Forelimb muscle (tissue), 1 donor: ENCODE measurements at places on chromosomes 1 and 21.

DNA sequence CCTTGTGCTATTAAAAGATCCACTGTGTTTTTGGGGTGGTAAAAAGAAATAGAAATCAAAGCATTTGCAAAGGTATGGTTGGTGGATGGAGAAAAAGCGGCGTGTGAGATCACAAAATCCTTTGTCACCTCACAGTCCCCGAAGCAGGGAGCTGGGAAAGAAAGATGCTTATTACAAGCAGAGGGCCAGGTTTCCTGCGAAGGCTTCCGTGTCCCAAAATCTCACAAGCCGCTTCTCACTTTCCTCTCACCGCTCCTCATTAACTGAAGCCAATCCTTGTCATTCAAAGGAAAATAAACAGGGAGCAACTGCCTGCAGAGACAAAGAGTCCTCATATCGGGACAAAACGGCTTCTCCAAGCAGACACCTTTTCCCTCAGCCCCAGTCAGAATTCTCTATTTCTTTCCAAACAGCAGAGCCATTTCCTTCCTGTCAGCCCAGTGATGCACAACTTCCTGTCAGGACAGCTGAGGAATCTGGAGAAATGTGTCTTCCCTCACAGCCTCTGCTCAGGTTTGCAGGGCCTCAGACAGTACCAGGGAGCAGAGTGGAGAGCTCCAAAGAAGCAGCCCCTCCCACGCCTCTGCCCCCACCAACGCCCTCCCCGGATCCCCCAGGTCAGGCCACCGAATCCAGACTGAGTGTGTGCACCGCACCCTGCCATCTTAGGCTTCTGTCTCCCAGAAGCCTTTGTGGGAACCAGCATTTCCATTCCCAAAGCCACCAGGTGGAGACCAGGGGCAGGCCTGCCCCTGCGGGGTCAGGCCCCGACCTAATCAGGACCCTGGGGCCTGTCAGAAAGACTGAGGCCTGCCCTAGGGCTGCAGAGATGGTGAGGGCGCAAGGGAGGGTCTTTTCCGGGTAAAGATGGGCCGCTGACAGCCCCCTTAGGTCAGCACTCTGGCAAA is 29.6 kb downstream of the KCNN3 start:
- DNase-seq: no peak

DNA sequence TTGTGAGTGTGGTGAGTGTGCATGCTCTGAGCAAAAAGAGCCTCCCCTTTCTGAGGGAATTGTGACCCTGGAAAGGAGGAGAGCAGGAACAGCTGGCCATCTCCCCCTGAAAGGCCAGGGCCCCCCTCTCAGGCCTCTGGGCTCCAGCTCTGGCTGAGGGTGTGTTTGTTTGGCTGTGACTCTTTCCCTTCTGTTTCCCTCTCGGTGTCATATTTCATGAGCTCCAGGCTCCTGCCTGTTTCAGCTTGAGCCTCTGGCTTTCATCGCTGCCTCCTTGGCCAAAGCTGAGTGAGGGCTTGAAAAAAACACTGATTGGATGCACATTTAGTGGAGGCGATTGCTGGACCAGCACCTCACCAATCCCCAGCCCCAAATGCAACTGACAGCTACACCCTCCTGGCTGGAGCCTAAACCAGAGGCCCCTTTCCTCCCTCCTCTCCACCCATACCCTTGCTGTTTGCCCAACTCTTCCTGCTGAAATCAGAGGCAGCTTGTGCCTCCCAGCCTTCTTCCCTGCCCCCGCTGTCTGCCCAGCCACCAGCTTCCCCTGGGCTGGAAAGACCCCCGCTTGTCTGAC is 64.1 kb downstream of the DDR2 start:
- peak; percentile 97 for DNase-seq

DNA sequence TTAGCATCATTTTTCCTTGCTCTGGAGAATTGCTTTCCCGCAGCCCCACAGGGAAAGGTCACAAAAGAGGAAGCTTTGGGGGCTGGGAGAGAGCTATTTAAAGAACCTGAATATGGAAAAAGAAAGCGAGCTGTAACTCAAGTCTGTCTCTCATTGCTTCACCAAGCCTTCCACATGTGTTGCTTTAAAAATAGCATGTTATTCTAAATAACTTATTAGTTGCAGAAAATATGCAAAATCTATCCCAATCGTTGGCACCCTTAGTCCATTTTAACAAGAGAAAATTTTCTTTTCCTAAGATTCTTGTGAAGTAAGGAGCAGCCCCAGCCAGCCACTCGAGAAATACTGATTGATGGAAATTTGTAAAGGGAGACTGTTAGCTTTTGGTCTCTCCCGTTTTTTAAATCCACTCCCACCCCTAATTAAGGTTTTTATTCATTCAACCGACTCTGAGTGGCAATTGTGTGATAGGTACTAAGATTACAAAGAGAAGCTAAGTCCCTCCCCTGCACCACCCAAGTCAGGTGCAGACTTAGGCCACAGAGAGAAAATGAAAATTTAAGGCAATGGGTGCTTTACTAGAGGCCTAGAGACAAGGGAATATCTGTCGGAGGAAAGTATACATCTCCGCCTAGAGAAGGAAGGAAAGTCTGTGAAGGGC is 802 bp downstream of the CYP4X1 start:
- DNase-seq: no peak

- DNase-seq: no peak
Observed at GRCh38 chr1:211613108-211613947, 34.4 kb upstream of the SLC30A1 start.

GRCh38 chr21:45517249-45518065 is 24.8 kb downstream of the SLC19A1 start:
- DNase-seq: no peak

- DNase-seq: no peak
Observed at GRCh38 chr1:19289244-19289643, 674 bp upstream of the AKR7A3 start.

DNA sequence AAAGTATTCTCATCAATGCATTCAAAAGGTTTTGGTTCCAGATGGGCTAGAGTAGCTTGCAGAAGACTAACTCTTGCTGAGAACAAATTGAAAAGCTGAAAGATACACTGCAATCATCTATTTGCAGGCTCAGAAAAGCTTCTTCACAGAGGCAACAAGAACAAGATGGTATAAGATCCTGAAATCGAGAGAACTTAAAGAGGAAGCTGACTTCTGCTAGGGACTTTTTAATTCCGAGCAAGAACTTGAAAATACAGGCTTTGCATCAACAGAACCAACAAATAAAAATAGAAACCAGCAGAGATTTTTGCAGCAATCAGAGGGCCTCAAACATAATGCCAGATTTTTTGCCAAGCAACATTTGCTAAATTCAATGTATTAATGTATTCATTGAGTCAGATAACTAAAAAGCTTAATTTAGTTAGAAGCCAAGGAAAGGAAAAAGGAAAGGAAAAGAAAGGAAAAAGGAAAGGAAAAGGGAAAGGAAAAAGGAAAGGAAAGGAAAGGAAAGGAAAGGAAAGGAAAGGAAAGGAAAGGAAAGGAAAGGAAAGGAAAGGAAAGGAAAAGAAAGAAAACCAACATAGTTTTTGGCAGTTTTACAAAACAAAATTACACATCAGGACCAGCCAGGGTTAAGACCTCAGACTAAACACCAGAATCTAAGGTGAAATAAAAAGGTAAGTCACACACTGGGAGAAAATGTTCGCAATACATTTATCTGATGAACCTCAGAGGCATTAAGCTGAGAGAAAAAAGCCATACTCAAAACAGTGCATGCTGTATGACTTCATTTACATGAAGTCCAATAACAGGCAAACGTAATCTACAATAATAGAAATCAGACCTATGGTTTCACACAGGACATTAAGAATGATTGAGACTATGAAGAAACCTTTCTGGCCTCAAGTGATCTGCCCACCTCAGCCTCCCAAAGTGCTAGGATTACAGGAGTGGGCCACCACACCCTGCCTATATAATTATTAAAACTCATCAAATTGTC is 42.6 kb downstream of the FAF1 start:
- no peak for DNase-seq

GRCh38 chr1:156822680-156823079 is 6.0 kb upstream of the SH2D2A start:
- no peak for DNase-seq

- DNase-seq: no peak
Observed at GRCh38 chr1:47529520-47530098, 91.8 kb downstream of the FOXD2 start.

DNA sequence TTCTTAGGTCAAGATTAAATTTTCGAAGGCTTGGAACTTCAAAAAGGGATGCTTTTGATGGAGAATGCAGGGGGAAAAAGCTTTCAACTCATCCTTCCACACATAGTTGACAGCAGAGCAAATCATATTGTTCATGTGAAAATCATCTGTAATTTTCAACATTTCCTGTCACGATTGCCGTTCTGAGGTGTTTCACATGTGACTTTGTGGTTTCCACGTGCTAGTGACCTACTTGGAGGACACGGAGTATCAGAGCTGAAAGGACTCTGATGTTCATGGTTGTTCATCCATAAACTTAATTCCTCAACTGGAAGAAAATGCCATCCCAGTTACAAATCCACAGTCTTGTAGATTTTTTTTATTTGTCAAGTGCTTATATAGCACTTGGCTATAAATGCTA is 79.1 kb downstream of the ZP4 start:
- DNase-seq: no peak

DNA sequence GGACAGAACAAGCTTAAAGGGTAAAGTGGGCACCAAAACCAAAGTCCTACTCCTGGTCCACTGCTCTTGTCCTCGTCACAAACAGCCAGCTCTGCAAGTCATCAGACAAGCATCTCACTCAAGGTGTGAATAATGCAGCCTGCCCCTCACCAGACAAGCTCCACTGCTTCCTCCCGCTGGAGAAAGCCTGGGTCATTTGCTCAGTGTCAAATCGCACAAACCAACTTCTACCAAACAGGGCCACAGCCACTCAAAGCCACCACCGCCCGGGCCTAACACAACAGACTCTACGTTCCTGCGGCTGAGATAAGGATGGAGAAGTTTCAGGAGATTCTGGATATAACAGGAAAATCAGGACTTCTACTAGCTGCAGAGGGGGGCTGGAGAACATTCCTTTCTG is 3.3 kb downstream of the SSBP3 start:
- no peak for DNase-seq

- DNase-seq: no peak
Observed at GRCh38 chr1:61372944-61373343, 290.6 kb downstream of the NFIA start.

GRCh38 chr21:44803651-44804050 is 2.0 kb upstream of the UBE2G2 start:
- DNase-seq: no peak

GRCh38 chr1:82446236-82446635 is 645.5 kb downstream of the ADGRL2 start:
- no peak for DNase-seq

- no peak for DNase-seq
Observed at GRCh38 chr1:62726011-62726442, 37.8 kb upstream of the DOCK7 start.

DNA sequence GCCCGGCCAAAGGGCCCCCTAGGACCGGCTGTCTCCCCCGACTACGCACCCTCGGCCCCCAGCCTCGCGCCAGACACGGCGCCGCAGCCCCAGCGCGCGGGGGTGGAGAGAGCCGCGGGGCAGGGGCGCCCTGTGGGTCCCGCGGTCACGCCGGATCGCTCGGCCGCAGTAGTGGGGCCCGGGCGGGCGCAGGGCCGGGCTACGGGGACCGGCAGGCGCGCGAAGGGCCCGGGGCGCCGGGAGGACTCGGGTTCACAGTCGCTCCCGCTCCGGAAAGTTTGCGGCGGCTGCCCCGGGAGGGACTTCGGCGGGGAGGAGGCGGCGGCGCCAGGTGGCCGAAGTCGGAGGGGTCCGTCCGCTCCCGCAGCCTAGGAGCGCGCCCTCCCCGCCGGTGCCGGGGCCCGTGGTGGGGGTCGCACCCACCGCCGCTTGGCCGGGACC is 7.1 kb upstream of the ZNF669 start:
- no peak for DNase-seq

DNA sequence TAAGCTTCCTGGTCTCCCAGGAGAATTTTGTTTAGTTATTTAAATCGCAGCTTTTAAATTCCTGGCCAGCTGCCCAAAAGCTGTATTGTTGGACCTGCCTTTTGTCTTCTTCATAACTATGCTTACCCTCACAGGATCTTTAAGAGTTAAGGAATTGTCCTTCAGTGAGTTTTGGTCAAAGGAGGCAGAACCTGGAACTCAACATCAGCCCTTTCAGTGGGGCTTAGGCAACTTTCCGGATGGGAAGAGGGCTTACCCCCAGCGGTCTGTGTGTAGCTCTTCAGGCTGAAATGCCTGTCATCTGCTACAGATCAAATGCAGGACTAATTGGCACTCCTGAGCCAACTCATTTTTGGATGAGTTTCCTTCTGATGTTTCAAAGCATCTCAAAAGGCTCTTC is 402.6 kb downstream of the SIPA1L2 start:
- no peak for DNase-seq

DNA sequence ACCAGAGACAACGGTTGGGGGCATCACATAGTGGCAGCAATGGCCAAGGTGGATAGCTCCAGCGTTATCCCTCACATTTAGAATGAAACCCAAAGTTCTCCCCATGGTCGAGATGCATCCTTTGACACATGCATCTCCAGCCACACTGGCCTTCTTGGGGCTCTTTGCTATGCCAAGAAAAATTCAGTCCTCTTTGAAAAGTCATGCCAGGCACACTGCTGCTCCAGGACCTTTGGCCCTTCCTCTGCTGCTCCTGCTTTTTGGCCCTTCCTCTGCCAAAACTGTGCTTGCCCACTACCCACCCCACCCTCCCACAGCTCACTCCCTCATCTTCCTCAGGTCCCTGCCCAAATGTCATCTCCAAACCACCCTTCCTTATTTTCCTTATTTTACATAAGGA is 106.4 kb downstream of the C1orf94 start:
- DNase-seq: no peak
